MCF 10A (cell line): ENCODE measurements at places on chromosomes 16 and 17. TPM values are rescaled to one million over a fixed set of nuclear protein-coding genes. Genes with fewer than 3 reads are reported as not detected.
A peak's percentile ranks its signal among the peaks of the same experiment; 100 is the strongest.

- H3K27me3 ChIP-seq = peaks cover 7% of the 10 kb centered on the region
- DNase-seq = no peak
- H3K27ac ChIP-seq = no peak overlapping the region
- H3K4me1 ChIP-seq = no peaks in the 10 kb centered on the region
- H3K4me3 ChIP-seq = no peak overlapping the region
Measured at GRCh38 chr17:63930951-63931575, 1.1 kb downstream of the CD79B start.

- H3K27me3 ChIP-seq = no peaks in the 10 kb centered on the region
- peaks cover 10% of the 10 kb centered on the region for H3K36me3 ChIP-seq
- H3K27ac ChIP-seq = peak overlapping the region; percentile 19
- no peak overlapping the region for H3K4me3 ChIP-seq
Measured at GRCh38 chr17:29159306-29159860, 20.8 kb downstream of the MYO18A start.

DNA sequence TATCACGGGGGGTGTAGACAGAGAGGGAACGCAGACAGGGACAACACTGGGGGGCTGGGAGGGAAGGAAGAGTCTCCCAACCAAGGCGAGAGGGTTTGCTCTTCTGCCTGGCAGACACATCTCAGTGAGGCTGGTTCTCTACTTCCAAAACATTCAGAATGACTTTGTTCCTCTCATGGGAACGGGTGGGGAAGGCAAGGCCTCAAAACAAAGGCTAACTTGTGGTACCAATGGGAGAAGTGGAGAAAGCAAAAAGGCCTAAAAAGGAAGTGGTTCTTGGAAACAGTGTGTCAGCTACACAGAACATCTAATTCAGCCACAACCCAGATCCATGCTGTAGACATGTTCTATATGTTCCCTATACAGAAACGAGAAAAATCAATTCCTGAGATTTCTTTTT lies 7.5 kb downstream of the FLOT2 start:
- H3K4me1 ChIP-seq = peaks cover 11% of the 10 kb centered on the region
- no peak overlapping the region for H3K4me3 ChIP-seq
- no peaks in the 10 kb centered on the region for H3K27me3 ChIP-seq
- H3K27ac ChIP-seq = no peak overlapping the region

CHRNE gene
- total RNA-seq = not detected in 2 replicates

DNA sequence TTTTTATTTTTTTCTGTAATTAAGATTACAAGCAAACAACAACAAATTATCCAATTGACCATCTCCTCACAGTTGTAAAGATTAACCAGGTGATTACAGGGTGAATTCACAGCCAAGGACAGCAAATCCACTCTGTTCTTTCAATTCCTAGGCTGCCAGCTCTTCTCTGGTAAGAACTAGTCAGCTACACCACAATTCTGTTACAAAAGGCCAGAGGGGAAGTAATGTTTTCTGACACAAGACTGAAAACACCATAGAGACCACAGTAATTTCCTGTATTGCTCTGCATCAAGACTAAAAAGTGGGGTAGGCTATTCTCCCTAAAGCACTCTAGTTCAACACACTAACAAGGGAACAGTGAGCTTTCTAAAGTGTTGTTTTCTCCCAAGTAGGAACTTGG lies 10.6 kb downstream of the CA10 start:
- H3K36me3 ChIP-seq = no peaks in the 10 kb centered on the region
- peaks cover 45% of the 10 kb centered on the region for H3K4me1 ChIP-seq
- no peak overlapping the region for H3K4me3 ChIP-seq
- H3K27me3 ChIP-seq = no peaks in the 10 kb centered on the region

DNA sequence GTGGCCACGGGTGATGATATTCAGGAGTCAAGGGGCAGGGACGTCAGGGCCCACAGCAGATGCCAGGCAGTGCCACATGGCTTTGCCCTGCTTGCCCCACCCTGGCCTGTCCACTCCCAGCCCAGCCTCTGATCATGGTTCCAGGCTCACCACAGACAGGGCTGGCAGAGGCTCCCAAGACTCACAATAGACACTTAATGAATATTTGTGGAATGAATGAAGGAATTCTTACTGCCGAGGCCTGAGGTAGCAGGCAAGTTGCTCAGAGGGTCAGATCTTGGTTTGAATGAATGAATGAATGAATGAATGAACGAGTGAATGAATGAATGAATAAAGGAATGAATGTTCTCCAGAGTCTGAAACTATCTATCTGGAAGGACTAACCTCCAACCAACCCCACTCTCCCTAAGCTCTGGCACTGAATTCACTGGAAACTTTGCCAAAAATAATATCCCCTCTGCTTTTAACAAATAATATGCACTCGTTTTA lies 60.9 kb downstream of the RAI1 start:
- no peak overlapping the region for H3K4me3 ChIP-seq
- DNase-seq = peak; percentile 21
- H3K4me1 ChIP-seq = peaks cover 54% of the 10 kb centered on the region
- peak overlapping the region; percentile 74 for H3K27ac ChIP-seq

- H3K4me3 ChIP-seq = no peak overlapping the region
- no peak overlapping the region for H3K27ac ChIP-seq
- peaks cover 8% of the 10 kb centered on the region for H3K4me1 ChIP-seq
- DNase-seq = peak; percentile 20
- no peaks in the 10 kb centered on the region for H3K27me3 ChIP-seq
Measured at GRCh38 chr17:9291912-9292560, 270.7 kb downstream of the NTN1 start.

- DNase-seq = no peak
- peaks cover 33% of the 10 kb centered on the region for H3K27me3 ChIP-seq
- no peaks in the 10 kb centered on the region for H3K36me3 ChIP-seq
- H3K4me1 ChIP-seq = no peaks in the 10 kb centered on the region
Measured at GRCh38 chr16:66304151-66304550, 62.3 kb upstream of the CDH5 start.

DNA sequence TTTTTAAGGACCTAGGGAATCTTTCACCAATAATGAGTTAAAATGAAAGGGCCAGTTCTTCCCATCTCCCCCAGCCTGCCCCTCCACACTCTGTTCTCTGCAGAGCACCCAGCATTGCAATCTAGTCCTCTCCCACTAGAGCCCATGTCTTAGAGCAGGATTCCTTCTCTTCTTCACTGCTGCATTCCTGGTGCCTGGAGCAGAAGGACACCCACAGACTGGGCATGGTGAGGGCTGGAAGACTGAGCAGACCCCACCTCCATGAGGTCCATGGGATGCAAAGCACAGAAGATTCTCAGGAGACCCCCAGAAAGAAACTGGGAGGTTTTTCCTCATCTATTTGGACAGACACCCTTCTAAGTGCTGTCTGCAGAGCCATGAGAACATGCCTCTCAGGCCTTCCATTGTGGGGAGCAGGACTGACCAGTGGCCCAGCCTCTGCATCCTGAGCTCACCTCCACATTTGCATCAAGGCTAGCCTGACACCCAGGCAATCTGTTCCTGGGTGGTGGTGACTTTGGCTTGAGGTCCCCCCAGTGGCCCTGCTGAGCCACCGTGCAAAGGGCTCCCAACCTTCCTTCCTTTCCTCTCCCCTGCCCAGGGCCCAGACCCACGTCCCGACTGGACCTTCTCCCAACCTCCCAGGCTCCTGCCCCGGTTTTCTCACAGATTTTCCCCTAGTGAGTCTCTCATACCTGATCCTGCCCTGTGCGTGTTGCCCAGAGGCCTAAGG lies 74.2 kb upstream of the ZNF469 start:
- no peaks in the 10 kb centered on the region for H3K27me3 ChIP-seq
- H3K4me1 ChIP-seq = peaks cover 36% of the 10 kb centered on the region
- H3K36me3 ChIP-seq = no peaks in the 10 kb centered on the region
- no peak for DNase-seq

METRN gene
- total RNA-seq = 56.3 and 69.5 TPM in 2 replicates

MVD gene
- 30.3 and 32.4 TPM in 2 replicates for total RNA-seq

DNA sequence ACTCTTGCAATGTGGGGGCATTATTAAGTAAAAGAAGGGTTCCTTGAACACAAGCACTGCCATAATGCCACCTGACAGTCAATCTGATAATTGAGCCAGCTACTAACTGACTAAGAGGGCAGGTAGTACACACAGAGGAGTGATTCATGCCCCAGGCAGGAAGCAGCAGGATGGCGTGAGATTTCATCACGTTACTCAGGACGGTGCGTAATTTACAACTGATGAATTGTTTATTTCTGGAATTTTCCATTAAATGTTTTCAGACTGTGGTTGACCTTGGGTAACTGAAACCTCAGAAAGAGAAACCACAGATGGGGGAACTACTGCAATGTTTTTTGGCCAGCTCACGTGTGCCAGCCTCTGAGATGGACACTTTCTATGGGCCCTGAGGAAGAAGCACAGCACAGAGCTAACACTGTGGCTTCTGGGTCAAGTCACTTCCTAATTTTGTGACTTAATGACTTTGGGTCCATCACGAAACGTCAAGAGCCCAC lies 46.7 kb downstream of the C17orf67 start:
- H3K4me3 ChIP-seq = peak overlapping the region; percentile 61
- H3K4me1 ChIP-seq = peaks cover 40% of the 10 kb centered on the region
- H3K27me3 ChIP-seq = no peaks in the 10 kb centered on the region
- peak overlapping the region; percentile 96 for H3K27ac ChIP-seq
- no peaks in the 10 kb centered on the region for H3K36me3 ChIP-seq

SLC47A2 gene
- 0.32 and 0.54 TPM in 2 replicates for total RNA-seq

DNA sequence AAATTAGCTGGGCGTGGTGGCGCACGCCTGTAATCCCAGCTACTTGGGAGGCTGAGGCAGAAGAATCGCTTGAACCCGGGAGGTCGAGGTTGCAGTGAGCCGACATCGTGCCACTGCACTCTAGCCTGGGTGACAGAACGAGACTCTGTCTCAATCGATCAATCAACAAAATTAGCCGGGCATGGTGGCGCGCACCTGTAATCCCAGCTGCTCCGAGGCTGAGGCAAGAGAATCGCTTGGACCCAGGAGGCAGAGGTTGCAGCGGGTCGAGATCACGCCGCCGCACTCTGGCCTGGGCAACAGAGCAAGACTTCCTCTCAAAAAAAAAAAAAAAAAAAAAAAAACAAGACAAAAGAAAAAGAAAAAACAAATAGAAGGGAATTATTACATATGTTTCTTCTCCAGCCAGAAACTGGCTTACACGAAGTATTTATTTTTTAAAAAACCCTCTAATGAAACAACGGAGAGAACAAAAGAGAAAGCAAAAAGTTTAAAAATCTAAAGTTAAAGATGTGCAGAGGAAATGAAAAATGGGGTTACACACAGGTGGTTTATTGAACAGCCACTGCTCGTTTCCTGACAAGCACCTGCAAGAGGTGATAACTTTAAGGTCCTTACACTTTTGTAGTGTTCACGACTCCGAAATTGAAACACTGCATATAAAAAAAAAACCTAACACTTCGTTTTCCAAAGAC lies 1.4 kb downstream of the SYNRG start:
- H3K27ac ChIP-seq = no peak overlapping the region
- H3K4me3 ChIP-seq = peak overlapping the region; percentile 87
- no peaks in the 10 kb centered on the region for H3K27me3 ChIP-seq
- H3K36me3 ChIP-seq = peaks cover 7% of the 10 kb centered on the region
- H3K4me1 ChIP-seq = peaks cover 9% of the 10 kb centered on the region
- no peak for DNase-seq

DNA sequence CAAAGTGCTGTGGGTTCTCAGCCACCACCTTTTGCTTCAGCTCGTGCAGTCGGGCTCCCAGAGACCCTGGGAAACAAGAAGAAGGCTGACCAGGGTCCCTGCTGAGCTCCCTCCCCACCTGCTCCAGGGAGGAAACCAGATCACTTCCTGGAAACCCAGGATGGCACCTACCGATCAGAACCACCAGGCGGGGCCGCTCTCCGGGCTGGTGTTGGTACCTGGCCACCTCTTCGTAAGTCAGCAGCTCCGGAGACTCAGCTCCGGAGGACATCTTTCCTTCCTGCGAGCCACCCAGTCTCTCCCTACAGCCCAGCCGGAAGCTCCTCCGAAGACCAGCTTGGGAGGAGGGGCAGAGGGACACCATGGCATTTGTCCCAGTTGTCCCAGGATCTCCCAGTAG lies 18.9 kb downstream of the MPP3 start:
- H3K4me3 ChIP-seq = no peak overlapping the region
- no peak for DNase-seq
- no peaks in the 10 kb centered on the region for H3K27me3 ChIP-seq
- no peak overlapping the region for H3K27ac ChIP-seq
- peaks cover 13% of the 10 kb centered on the region for H3K36me3 ChIP-seq

CCL23 gene
- not detected in 2 replicates for total RNA-seq

- no peak overlapping the region for H3K27ac ChIP-seq
- H3K4me3 ChIP-seq = no peak overlapping the region
- no peak for DNase-seq
- H3K36me3 ChIP-seq = no peaks in the 10 kb centered on the region
Measured at GRCh38 chr17:50556803-50557202, 3.7 kb upstream of the CACNA1G start.

GRCh38 chr16:84751947-84752346 lies 52.1 kb downstream of the USP10 start:
- no peak overlapping the region for H3K4me3 ChIP-seq
- H3K27me3 ChIP-seq = no peaks in the 10 kb centered on the region
- peaks cover 29% of the 10 kb centered on the region for H3K36me3 ChIP-seq
- H3K4me1 ChIP-seq = peaks cover 18% of the 10 kb centered on the region
- peak; percentile 68 for DNase-seq

EFNB3 gene
- 1.3 and 1.4 TPM in 2 replicates for total RNA-seq

DNA sequence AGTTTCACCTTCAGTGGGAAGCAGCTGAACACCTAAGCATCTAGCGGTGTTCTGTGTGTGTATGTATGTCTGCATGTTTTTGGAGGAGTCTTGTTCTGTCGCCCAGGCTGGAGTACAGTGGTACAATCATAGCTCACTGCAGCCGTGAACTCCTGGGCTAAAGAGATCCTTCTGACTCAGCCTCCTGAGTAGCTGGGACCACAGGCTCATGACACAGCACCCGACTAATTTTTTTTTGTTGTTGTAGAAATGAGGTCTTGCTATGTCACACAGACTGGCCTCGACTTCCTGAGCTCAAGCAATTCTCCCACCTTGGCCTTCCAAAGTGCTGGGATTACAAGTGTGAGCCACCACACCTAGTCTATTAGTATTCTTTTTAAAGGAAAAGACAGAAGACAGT lies 30.2 kb upstream of the FAAP100 start:
- H3K36me3 ChIP-seq = peaks cover 55% of the 10 kb centered on the region
- no peak for DNase-seq
- no peaks in the 10 kb centered on the region for H3K27me3 ChIP-seq
- H3K27ac ChIP-seq = no peak overlapping the region
- H3K4me3 ChIP-seq = no peak overlapping the region

DNA sequence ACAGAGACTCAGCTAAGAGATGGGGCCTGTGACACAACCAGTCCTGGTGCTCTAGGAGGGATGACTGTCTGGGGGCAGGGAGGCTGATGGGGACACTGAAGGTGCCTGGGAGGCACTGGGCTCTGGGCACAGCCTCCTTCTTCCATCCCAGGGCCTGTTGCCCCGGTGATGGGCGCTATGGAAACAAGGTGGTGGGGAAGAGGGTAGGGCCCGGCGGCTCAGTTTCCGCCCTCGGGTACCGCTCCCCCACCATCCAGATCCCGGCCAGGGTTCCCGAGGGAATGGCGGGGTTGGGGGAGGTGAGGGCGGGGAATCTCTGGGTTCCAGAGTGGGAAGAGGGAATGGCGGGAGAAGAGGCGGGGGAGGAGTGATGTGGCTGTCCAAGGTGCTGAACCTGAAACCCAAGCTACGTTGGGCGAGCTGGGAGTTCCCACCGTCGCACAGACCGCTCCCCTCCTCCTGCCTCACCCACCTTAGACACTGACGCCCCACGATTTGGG lies 981 bp downstream of the KCNH4 start:
- DNase-seq = peak; percentile 34
- H3K4me3 ChIP-seq = no peak overlapping the region
- no peak overlapping the region for H3K27ac ChIP-seq
- peaks cover 12% of the 10 kb centered on the region for H3K27me3 ChIP-seq
- H3K4me1 ChIP-seq = no peaks in the 10 kb centered on the region
- H3K36me3 ChIP-seq = no peaks in the 10 kb centered on the region

UTS2R gene
- total RNA-seq = not detected in 2 replicates
